A549 treated with Hydrocortisone at 1 μM for 4 hours (cell line): ENCODE measurements at places on chromosomes 11 and 22. TPM values are rescaled to one million over a fixed set of nuclear protein-coding genes. Genes with fewer than 3 reads are reported as not detected.

The PVALB gene
- not detected in 5 replicates for total RNA-seq

The DRD2 gene
- total RNA-seq = 0.15 TPM in 1 of 5 replicates, not detected in the others

The BCO2 gene
- total RNA-seq = 0.96 to 1.2 TPM (median 1.1 TPM) in 5 replicates

The MS4A3 gene
- total RNA-seq = not detected in 5 replicates

The PARVG gene
- 0.09 TPM in 1 of 5 replicates, not detected in the others for total RNA-seq

The MICAL3 gene
- 27.8 to 47.6 TPM (median 42.5 TPM) in 5 replicates for total RNA-seq

The RGL4 gene
- total RNA-seq = not detected in 5 replicates

The MISFA gene
- total RNA-seq = 2.0 to 2.9 TPM (median 2.3 TPM) in 5 replicates

The EIF4G2 gene
- 490 to 851 TPM (median 552 TPM) in 5 replicates for total RNA-seq

The DDI1 gene
- not detected in 5 replicates for total RNA-seq

The HBB gene
- not detected in 5 replicates for total RNA-seq

The ADAMTS15 gene
- 5.3 to 8.2 TPM (median 7.5 TPM) in 5 replicates for total RNA-seq

The DDIAS gene
- 14.1 to 17.8 TPM (median 16.8 TPM) in 5 replicates for total RNA-seq

The APOL4 gene
- total RNA-seq = 0.03 TPM in 1 of 5 replicates, not detected in the others

The OTOG gene
- not detected in 5 replicates for total RNA-seq

The TSPAN18 gene
- 2.6 to 3.6 TPM (median 3.5 TPM) in 5 replicates for total RNA-seq

The CD3D gene
- total RNA-seq = not detected in 5 replicates

The KCNQ1 gene
- 0.71 to 0.97 TPM (median 0.78 TPM) in 5 replicates for total RNA-seq

The LYVE1 gene
- total RNA-seq = 0.54 to 1.2 TPM (median 1.1 TPM) in 5 replicates

The KRTAP5-8 gene
- not detected in 5 replicates for total RNA-seq

The TSSK2 gene
- not detected in 5 replicates for total RNA-seq

The KDM4E gene
- total RNA-seq = not detected in 5 replicates

The OR8D4 gene
- not detected in 5 replicates for total RNA-seq

The KRTAP5-5 gene
- total RNA-seq = not detected in 5 replicates

The GPHA2 gene
- total RNA-seq = not detected in 5 replicates

The OR52H1 gene
- not detected in 5 replicates for total RNA-seq

The TRIM21 gene
- total RNA-seq = 21.1 to 22.7 TPM (median 22.6 TPM) in 5 replicates

The RRP8 gene
- 26.0 to 38.0 TPM (median 32.7 TPM) in 5 replicates for total RNA-seq

The DERL3 gene
- total RNA-seq = 0.16 to 0.71 TPM (median 0.55 TPM) in 5 replicates

The RASGRP2 gene
- 0.97 to 2.1 TPM (median 1.5 TPM) in 5 replicates for total RNA-seq

The SGSM1 gene
- total RNA-seq = 0.31 to 0.84 TPM (median 0.39 TPM) in 5 replicates

The TNNI2 gene
- total RNA-seq = 0.28 to 0.36 TPM (median 0.31 TPM) in 3 of 5 replicates, not detected in the others

The OR8D1 gene
- not detected in 5 replicates for total RNA-seq

The ALDH3B1 gene
- 126 to 139 TPM (median 131 TPM) in 5 replicates for total RNA-seq

The CAVIN3 gene
- 20.8 to 32.7 TPM (median 25.4 TPM) in 5 replicates for total RNA-seq
